ENCODE measurements at places on chromosomes 2 and 18.

DNA sequence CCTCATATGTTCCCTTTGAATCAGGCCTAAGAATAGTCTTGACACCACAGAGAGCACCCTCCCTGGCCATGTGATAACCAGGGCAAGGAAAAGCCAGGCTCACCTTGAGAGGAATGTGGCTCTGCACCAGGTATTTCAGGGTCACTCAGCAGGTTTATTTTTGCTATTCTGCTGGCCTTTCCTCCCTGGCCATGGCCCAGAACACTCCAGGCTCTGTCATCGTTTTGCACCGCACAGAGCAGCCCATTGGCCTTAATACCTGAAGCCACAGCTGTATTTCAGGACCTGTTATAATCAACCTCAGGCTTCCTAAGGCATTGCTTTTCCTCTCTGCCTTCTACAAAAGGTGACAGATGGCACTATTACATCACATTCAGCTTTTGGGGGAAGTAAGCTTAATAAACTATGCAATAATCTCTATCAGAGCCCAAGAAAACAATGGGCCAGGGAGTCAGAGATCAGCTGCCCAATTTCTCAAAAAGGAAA, 668.3 kb downstream of the IRS1 start:
- no peak for DNase-seq

- no peak for DNase-seq
Observed at GRCh38 chr2:222733846-222734702, 62.6 kb downstream of the MOGAT1 start.

- no peak for DNase-seq
Observed at GRCh38 chr2:45191976-45192375, 182.7 kb upstream of the SIX2 start.

DNA sequence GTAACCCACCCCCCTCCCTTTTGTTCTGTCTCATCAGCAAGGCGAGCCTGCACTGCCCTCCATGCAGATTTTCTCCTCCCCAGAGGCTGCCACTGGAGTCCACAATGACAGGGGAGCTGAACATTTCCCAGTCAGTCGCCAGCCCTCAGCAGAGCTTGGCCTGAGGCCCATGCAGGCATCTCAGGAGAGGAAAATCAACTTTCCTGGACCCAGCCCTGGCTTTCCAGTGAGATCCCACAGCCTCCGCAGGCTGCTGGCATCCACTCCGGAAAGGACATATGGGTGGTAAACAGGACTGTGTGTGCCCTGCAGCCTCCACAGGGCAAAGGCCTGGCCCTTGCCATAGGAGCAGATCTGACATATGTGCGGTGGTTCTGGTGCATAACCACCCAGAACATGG, 253.8 kb downstream of the TNS1 start:
- no peak for DNase-seq

GRCh38 chr2:145253492-145253891, 733.6 kb upstream of the ZEB2 start:
- DNase-seq = no peak

DNA sequence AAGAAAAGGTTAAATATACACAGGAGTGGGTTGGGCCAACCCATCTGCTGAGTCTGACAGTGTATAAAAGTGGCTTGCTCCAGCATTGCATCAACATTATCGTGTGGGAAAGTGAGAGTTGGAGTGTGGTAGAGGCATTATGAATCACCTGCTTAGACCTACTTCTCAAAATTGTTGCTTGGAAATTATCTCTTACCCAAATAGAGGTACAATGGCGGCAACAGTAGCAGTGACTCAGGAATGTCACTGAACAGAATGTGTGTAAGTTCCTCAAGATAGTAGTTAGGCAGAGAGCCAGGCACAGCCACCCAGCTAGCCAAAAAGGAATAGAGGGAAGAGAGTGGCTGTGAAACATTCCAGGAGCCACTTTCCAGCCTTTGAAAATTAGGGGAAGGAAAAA, 616.0 kb downstream of the NUP35 start:
- DNase-seq = no peak

- DNase-seq = no peak
Observed at GRCh38 chr18:7617738-7618422, 50.8 kb downstream of the PTPRM start.

DNA sequence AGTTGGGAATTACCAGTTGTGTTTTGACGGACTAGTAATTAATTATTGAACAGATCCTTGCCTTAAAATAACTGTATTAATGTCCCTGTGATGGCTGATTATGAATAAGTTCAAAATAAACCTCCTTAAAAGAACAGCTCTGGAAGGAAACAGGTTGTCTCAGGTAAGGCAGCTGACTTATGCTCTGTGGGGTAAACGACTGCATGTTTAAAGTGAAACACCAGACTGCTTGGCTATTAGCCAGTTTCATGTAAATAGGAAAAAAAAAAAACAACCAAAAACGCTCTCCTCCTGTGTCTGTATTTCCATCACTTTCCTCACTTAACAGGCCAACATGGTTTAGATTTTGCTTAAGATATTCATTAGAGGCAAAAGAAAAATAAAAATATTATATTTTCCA, 243.6 kb downstream of the TMEM182 start:
- no peak for DNase-seq

DNA sequence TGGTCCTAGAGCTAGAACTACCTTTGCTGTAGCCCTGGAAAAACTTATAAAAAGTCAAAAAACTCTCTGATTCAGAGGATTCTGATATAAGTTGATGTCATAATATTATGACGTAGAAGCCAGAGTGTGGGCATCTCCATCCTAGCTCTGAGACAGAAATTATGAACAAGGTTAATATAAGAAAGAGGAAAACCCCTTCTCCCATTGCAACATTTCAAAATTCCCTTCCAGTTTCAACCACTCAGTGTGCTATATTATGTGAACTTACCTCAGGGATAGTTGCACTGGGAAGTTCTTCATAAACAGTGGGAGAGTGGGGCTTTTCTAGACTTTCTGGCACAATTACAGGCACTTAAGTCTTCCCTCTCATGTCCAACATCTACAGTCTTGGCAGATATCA, 171.6 kb downstream of the PIK3C3 start:
- no peak for DNase-seq

- DNase-seq = no peak
Observed at GRCh38 chr2:196153480-196153879, 17.9 kb downstream of the STK17B start.

- no peak for DNase-seq
Observed at GRCh38 chr2:65831509-65831908, 399.1 kb upstream of the SPRED2 start.

DNA sequence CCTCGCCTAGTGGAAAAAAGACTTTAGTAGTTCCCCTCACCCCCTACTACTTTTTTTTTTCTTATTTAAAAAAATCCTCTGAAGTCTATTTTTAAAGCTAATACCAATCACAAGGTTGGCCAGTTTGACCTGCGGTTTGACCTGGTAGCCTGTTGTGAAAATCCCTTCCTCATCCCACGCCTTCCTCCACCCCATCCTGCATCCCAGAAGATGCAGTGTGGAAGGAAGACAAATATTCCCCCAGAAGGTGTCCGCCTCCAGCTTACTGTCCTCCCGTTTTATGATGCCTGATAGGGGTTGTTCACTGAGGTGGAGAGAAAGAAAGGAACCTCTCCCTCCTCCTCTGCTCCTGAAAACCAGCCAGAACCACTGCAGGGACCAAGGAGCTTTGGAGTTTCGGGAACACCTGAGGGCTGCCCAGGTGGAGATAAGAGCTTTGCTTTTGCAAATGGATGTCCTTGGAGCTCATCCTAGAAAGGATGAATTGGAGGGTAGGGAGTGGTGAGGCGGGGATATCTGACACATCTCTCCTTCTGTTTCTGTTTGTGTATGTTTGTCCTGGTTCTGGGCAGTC, 909 bp downstream of the ATP6V1C2 start:
- no peak for DNase-seq

- DNase-seq = no peak
Observed at GRCh38 chr2:237291138-237291792, 122.7 kb downstream of the COL6A3 start.

GRCh38 chr2:111704246-111704645, 179.7 kb downstream of the ANAPC1 start:
- no peak for DNase-seq

- no peak for DNase-seq
Observed at GRCh38 chr2:109170645-109171044, 41.6 kb downstream of the SH3RF3 start.

- DNase-seq = no peak
Observed at GRCh38 chr2:42214669-42215068, 45.5 kb downstream of the EML4 start.

- no peak for DNase-seq
Observed at GRCh38 chr2:137938204-137938603, 26.1 kb upstream of the HNMT start.

GRCh38 chr2:34660741-34661140, 1061.6 kb upstream of the FAM98A start:
- no peak for DNase-seq

DNA sequence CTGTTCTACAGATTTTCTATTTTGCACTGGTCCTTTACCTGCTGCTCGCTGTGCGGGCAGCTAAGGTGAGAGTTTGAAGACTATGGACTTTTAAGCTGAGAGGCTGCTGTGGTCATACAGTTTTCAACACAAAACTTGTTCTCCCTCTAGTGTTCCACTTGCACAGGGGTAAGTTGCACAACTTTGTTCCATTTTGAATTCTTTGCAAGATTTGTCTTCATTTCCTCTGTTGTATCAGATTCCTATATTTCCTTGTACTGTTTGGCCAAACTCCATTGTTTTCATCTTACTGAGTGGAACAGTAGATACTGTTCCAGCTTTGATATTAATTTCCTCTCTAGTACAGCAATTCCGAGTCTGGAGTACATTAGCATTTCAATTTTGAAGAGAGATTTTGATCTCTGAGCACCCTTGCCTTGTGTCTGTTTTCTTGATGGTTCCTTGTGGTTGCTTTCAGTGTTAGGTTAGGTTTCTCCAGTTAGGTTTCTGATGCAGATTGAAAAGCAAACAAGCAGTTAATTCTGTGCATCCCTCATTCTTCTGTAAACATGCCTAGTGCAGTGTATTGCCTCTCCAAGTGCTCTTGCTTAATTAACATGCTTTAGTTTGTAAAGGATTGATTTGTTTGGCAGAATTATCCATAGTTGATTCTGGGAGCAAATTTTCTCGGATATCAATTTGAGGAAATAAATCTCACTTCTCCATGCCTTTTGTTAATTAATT, 188.8 kb downstream of the PTPRM start:
- DNase-seq = no peak

GRCh38 chr2:241946306-241947003, 76.9 kb downstream of the RTP5 start:
- no peak for DNase-seq

DNA sequence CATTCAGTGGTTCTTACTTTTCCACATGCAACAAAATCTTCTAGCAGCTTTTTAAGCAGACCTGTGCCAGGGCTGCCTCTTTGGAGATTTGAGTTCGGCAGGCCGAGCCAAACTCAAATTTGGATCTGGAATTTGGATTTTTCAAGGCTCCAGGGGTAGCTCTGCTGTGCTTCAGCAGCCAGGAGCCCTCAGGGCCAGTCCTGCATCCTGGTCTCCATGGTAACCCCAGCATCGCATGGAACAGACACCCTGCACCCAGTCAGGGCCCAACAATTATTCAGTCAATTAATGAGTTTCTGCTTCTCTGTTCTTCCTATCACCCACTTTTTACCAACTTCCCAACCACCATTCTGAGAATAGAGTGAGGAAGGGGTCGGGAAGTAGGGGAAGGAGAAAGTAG, 30.0 kb downstream of the EN1 start:
- DNase-seq = no peak

DNA sequence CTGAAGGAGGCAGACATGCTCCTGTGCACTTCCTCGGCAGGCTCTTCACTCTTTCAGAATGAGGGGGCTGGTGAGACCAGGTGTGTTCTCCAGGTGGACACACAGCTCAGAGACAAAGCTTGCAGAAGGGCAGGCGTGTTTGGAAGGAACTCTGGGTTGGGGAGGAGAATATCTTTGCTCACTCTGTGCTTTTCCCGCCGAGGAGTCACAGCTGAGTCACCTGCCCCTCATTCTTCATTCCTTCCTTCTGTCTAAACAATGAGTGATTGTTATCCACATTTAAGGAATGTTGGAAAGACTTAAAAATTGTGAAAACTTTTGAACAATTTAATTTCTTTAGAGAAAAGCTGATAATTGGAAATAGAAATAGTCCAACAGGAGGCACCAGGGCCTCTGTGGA, 126.3 kb upstream of the TPO start:
- DNase-seq = no peak

- DNase-seq = no peak
Observed at GRCh38 chr18:56248610-56249235, 389.7 kb downstream of the TXNL1 start.

DNA sequence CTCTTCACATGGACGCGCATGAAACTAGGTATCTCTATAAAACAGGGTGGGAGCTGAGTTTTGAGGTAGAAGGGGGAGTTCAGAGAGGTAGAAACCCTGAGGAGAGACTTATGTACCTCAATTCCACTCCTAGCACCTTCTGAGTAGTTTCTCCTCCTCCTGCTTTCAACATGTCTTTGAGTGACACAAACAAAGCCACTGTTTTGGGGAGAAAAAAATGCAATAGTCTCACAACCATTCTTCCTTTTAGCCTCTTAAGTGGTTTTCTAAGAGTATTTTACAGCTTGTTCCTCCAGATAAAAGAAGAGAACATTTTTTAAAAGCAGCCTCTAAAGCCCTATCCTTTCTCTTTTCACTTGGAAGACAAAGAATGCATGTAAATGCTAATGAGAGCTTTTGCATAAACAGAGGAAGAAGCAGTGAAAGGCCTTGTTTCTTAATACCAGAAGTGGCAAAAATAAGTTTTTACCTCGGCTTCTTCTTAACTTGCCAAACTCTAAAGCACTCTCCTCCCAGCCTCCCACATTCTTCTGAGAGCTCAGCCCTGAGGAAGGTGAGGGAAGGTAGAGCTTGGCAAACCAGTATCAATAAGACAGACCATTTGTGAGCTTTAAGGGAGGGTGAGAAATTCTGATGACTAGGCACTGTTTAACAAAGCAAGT, 1304.4 kb upstream of the ACVR2A start:
- no peak for DNase-seq

DNA sequence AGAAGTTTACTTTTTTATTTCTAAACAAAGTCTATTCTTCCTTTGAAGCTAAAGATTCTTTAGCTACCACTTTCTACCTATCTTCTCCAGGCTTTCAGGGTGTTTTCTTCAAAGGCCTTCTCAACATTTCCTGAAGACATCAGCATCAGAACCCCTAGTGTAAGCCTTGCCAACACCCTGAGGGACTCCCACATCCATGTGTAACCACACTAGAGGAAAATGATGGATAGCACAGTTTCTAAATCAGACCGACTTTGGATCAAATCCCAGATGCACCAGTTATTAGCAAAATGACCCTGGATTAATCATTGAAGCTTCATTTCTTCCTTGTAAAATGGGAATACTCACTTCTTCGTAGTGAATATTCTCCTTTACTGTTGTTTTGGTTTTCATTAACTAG, 4.7 kb upstream of the TTN start:
- no peak for DNase-seq

Measured in stimulated activated CD8-positive, alpha-beta memory T cell treated with anti-CD3 and anti-CD28 coated beads, Interleukin-4, amount 100 ng/mL, for 1 hour (primary cell).